H9 (cell line): ENCODE measurements at places on chromosomes 2 and 18. TPM values are rescaled to one million over a fixed set of nuclear protein-coding genes. Genes with fewer than 3 reads are reported as not detected.

The AOX1 gene
- total RNA-seq, result 3.5 and 4.8 TPM in 2 replicates

The KRTCAP3 gene
- 49.9 and 57.3 TPM in 2 replicates for total RNA-seq

The RFX8 gene
- total RNA-seq, result 0.22 and 0.57 TPM in 2 replicates

The DNAH7 gene
- total RNA-seq, result 0.09 TPM in 1 of 2 replicates, not detected in the other

The IL1RN gene
- total RNA-seq, result not detected in 2 replicates

The GTF2A1L gene
- not detected in 2 replicates for total RNA-seq

The TMEM131 gene
- total RNA-seq, result 20.9 and 22.3 TPM in 2 replicates

The GPR45 gene
- not detected in 2 replicates for total RNA-seq

The IL1RL2 gene
- not detected in 2 replicates for total RNA-seq

The SAP130 gene
- total RNA-seq, result 45.6 and 48.3 TPM in 2 replicates

DNA sequence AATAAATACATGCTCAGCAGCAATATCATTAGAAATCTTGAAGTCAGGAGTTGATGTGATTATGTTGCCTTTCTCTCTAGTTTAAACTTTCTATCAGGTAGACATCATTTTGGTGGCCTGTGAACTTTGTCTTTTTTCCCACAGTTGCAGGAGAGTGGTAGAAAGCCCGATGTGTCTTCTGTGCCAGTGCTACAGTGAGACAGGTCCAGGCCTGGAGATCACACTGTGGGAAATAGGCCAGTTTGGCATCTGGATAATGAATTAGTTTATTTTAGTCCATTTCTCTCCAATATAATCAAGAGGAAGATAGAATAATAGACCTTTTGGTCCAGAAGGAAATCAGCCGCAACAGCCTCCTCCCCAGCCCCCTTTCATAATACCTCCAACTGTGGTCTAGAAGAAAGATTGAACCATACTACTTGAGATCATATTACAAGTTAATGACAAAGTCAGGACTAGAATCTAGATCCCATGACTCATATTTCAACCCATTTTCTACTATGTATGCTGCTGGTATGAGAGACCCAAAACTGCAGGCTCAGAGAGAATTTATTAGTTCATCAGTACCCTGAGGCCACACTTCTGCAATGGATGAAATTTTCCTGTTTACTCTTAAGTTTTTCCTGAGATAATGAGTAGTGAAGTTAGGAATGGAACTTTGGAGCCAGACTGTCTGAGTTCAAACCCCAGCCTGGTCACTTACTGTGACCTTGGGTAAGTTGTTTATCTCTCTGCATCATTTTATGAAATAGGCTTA is 20.6 kb downstream of the KCMF1 start:
- no peak for DNase-seq

DNA sequence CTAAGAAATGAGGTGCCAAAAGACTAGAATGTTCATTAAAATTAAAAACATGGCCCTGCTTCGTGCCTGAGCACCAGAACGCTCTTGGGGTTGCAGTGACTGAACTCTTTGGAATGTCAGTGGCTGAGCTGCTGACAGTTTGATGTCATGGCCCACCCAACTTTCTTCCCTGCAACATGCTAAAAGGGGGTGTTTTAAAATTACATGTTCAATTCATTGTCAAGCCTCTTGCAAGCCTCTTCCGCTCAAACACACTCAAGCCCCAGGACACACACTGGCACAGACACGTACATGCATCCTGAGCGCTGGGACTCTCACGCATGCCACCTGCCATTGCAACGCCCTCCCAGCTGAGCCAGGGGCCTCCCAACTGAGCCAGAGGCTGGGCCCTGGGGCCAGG is 12.6 kb downstream of the RUFY4 start:
- peak; percentile 11 for DNase-seq

GRCh38 chr2:187198136-187198535 is 249.9 kb downstream of the CALCRL start:
- DNase-seq, result no peak

GRCh38 chr2:181632733-181633401 is 24.0 kb downstream of the CERKL start:
- no peak for DNase-seq

DNA sequence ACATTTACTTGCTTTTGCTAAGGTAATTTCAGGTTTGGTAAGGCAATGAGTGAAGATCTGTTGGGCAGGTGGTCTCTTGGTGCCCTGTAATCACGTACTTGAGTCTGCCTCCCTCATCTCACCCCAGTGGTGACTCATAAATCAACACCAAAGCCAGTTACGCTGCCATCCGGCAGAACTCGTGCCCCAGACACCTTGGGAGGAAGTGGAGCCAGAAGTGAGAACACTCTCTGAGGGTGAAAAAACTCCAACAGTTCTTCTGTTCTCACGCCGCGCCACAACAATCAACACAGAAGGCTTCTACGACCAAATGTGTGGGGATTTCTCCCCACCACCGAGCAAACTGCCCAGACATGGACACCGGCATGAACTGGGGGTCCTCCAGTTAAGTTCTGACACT is 206.2 kb downstream of the ARL4C start:
- no peak for DNase-seq

GRCh38 chr2:28927878-28928277 is 33.4 kb downstream of the WDR43 start:
- DNase-seq, result no peak

DNA sequence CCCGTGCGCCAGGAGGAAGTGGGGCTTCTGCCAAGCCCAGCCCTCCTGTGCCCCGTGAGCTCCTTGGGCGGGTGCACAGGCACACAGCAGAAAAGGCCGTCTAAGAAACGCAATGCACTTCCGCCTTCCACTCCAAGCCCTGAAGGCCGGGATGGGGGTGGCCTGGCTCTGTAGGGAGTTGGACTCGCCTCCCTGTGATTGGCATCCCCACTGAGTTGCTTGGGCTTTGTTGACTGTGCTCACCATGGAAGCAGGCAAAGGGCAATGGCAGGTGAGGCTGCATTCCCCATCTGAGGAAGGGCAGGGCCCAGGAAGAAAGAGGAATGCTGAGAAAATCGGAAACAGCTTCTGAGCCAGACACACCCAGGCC is 66.8 kb downstream of the CRACDL start:
- peak; percentile 48 for DNase-seq

- no peak for DNase-seq
Observed at GRCh38 chr2:241200822-241201395, 12.4 kb downstream of the ANO7 start.

- no peak for DNase-seq
Observed at GRCh38 chr2:62293151-62293489, 97.2 kb downstream of the B3GNT2 start.

DNA sequence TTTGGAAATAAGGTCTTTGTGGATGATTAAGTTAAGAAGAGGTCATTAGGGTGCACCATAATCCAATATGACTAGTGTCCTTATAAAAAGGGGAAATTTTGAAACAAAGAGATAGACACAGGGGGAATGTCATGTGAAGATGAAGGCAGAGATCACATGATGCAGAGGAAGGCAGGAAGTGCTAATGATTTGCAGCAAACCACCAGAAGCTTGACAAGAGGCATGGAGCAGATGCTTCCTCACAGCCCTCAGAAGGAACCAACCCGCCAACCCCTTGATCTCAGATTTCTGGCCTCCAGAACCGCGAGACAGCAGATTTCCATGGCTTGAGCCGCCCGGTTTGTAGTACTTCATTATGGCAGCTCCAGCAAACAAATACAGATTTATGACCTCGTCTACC is 17.4 kb upstream of the SMARCAL1 start:
- DNase-seq, result no peak

- DNase-seq, result no peak
Observed at GRCh38 chr2:219672406-219672805, 45.0 kb downstream of the SLC4A3 start.

- DNase-seq, result no peak
Observed at GRCh38 chr2:75592888-75593287, 32.1 kb upstream of the EVA1A start.

GRCh38 chr2:158488442-158489216 is 31.9 kb downstream of the PKP4 start:
- no peak for DNase-seq

DNA sequence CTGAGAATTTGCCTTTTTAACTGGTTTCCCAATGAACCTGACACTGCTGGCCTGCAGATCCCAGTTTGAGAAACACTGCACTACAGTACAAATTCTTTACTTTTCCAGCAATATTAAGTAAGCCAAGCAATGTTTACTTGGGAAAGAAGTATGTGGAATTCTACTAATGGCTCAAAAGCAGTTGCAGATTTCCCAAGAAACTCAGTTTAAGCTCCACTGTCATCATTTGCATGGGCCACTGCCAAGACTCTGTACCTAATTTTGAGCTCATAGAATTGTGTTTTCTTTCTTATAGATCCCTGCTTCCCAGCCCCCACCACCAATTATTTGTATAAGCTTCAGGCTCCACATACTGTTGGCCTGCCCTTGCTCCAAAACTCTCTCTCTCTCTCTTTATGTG is 676.1 kb downstream of the RNF144A start:
- no peak for DNase-seq

- DNase-seq, result no peak
Observed at GRCh38 chr2:73938718-73939352, 12.2 kb downstream of the DGUOK start.

DNA sequence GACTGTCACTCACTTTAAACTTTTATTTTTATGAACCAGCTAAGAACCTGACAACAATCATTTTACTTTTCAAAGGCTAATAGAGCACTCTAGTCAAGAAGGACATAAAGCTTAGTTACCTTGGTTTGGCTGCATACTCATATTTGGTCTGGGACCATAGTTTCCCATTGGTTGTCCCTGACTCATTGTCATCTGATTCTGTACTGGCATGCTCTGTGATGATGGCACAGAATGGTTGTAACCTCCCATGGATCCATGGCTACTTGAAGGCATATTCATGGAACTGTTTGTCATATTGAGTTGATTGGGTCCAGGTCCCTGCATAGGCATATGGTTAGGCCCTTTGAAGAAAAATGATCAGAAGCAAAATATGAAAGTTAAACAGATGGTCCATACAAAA is 37.9 kb downstream of the SS18 start:
- no peak for DNase-seq

DNA sequence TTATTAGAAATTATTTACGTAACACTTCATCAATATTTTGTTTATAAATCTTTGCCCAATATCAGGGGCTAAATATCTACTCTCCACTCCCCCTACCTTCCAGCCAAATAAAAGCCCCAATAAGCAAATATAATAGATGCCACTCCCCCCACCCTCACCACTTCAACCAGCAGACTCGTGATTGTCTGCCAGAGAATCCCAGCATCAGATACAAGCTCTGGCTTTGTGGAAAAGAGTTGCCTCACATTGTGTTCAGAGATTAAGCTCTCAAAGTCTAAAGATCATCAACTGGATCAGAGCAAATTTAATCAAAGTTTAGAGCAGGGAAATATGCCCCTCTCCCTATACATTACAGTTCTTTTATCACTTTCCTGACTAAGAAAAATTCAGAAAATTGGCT is 39.5 kb downstream of the AOX1 start:
- DNase-seq, result no peak

GRCh38 chr2:236376566-236377244 is 112.5 kb upstream of the ASB18 start:
- no peak for DNase-seq

DNA sequence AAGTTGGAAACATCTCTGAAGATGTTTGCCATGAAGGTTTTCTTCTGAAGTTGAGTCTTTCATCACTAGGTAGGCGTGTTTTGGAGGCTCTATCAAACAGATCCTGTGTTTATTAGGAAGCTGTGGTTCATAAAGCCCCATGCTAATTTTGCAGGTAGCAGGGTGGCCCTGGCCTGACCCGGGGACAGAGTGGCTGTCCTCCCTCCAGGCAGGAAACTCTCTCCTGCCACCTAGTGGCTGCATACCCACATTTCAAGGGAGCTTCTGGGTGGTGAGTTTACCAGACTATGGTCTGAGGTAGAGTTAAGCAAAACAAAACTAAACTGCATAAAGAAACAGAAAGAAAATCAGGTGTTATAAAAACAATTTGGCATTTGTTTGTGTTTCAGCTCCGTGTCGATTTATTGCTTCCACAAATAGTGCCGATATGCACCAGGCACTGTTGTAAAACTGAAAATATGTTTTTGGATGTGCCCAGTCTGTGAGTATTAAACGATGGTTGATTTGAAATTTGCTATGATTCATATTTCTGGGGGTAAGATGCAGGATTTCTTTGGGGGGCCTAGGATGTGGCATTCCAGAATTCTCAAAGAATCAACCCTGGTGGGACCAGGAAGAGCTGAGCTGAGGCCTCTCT is 26.0 kb upstream of the IL37 start:
- peak; percentile 84 for DNase-seq

GRCh38 chr2:99926986-99927385 is 215.4 kb downstream of the AFF3 start:
- DNase-seq, result no peak

DNA sequence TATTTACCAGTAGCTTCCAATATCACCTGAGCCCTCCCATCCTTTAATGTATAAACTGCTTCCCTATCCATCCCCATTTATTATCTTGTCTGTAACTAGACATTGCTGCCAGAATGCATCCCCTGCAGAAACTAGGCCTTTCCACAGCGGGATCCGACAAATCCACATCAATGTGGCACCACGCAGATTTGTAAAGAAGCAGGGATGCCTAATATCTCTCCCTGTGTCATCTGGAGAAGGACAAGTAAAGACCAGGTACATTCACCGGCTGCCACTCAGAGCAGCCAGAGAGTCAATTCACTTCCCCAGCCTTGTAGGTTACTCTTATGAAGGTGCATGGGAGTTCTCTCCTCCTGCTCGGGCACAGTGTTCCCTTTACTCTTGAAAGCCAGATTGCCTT is 98.8 kb upstream of the MAP3K20 start:
- no peak for DNase-seq

GRCh38 chr2:239294571-239295054 is 106.2 kb downstream of the HDAC4 start:
- no peak for DNase-seq

- no peak for DNase-seq
Observed at GRCh38 chr2:181380581-181380980, 76.6 kb upstream of the ITGA4 start.

DNA sequence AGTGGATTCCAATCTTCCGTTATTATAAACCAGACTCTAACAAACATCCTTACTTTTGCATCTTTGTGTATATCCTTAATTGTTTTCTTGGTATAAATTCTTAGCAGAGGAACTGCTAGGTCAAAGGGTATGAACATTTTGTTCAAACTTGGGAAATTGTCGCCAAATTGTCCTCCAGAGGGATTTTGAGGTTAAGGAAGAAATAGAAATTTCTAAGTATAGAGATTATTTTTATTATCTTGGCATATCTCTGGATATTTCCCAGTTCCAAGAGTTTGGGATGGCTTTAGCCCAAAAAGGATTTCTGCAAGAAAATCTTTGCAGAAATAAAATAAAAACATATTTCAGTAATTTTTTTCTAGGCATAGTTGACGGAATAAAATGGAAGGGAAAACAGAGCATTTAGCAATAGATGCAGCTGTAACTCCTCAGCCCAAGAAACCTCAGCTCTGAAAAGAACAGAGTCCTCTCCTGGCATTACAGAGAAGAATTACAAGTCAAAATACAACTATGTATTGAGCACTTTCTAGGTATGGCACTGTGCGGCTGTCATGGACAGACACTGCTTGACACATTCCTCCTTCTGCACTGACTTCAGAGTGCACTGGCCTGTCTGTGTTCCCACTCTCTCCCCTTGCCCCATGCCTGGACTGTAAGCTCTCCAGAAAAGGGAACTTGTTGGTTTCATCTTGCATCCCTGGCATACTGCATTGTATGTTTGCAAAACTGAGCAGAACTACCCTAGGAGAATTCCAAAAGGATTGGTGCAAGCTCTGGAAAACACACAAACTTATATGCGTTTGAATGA is 117.3 kb upstream of the STON1 start:
- no peak for DNase-seq
